NCI-H2227 treated with DMSO at 0.1 percent for 48 hours (cell line): ENCODE measurements at places on chromosomes 6 and 20.

DNA sequence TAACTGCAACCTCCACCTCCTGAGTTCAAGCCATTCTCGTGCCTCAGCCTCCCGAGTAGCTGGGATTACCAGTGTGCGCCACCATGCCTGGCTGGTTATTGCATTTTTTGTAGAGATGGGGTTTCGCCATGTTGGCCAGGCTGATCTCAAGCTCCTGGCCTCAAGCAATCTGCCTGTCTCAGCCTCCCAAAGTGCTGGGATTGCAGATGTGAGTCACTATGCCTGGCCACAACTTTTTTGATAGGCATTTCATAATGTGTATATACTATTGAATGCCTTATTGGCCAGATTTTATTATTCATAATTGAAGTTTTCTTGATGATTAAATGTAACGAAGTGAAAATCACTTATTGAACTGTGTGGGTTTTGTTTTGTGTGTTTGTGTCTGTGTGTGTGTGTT is 27.9 kb downstream of the FIG4 start:
- no peak for DNase-seq

DNA sequence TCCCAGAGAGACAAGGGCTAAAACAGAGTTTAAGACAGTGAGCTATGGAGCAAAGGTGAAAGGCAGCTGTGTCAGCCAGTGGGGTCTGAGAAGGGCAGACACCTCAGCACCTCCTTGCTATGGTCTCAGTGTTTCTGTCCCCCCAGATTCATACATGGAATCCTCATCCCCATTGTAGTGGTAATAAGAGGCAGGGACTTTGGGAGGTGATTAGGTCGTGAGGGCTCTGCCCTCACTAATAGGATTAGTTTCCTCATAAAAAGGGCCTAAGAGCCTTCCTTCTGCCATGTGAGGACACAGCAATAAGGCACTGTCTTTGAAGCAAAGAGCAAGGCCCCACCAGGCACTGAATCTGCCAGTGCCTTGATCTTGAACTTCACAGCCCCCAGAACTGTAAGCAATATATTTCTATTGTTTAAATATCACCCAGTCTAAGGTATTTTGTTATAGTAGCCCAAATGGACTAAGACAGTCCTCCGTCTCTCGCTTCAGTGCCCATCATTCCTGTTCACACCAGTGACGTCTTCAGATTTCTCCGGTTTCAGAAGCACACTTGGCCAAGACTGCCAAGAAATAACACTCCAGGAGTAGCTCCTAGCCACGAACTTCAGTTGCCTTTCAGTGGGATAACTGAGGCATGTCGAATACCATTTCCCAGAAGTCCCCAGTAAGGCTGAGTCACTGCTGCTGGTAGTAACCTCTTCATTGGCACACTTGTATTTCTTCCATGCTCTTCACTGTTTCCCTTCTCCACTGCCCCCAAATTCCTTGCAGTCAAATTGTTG is 32.8 kb downstream of the SLC13A3 start:
- DNase-seq, result no peak

- DNase-seq, result no peak
These were observed 4.9 kb upstream of the TMEM242 start for GRCh38 chr6:157328108-157328692.

- DNase-seq, result no peak
These were observed 43.2 kb upstream of the OSTM1 start for GRCh38 chr6:108117427-108118358.

DNA sequence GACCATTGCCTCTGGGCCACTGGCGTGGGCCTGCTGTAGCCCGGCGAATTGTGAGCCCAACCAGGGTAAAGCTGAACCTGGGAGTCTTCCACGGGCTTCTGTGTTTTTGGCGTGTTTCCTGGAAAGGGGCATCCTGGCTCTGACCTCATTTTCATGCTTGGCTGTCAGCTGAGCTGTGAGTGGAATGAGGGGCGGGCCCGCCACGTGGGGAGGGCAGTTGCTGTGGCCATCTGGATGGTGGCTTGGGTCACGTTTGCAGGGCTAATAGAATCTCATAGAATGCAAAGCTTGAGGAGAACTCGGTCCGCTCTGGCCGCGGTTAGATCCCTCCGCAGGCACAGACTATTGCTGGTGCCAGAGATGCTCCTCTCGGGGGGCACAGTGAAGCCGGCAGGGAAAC is 263.0 kb downstream of the SMOC2 start:
- DNase-seq, result no peak

GRCh38 chr6:137171824-137172733 is 1.4 kb downstream of the IL22RA2 start:
- no peak for DNase-seq

DNA sequence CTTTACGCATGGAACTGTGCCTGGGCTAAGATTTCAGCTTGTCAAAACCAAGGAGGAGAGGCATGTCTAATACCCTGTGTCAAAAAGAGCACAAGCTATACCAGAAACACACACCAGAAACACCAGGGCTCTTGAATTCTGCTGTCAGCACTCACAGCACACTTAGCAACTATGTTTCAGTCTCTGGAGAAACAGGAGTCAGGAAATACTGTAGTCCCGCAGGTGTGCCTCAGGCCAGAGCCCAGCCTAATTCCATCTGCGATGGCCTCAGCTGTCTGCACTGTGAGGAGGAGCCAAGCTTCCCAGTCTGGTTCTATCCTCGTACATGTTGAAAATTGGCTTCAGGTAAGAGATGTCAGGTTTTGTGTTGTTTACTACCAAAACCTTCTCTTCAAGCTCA is 31.6 kb downstream of the MTRES1 start:
- DNase-seq, result no peak

- no peak for DNase-seq
These were observed 334.6 kb downstream of the CDC5L start for GRCh38 chr6:44721954-44722578.

GRCh38 chr6:43669050-43669921 is 18.3 kb downstream of the MRPS18A start:
- no peak for DNase-seq

GRCh38 chr6:123211777-123212545 is 215.9 kb downstream of the CLVS2 start:
- DNase-seq, result no peak

GRCh38 chr20:32437391-32438074 is 79.4 kb downstream of the ASXL1 start:
- no peak for DNase-seq

DNA sequence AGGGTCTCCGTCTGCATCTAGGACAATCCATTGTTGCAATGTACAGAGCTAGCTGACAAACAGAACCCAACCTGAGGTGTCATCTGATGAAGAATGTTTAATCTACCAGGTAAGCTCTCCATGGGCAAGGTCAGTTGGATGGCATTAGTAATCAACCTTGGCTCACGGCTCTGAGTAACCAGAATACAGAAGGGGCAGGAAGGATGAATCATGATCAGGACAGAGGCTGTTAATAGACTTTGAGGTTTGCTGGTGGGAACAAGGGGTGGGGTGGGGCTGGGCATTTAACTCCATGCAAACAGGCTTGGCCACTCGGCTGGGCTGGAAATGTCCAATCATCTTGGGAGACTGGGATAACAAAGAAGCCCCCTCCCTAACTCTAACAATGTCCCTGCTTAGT is 77.1 kb upstream of the MRPS10 start:
- DNase-seq, result no peak

DNA sequence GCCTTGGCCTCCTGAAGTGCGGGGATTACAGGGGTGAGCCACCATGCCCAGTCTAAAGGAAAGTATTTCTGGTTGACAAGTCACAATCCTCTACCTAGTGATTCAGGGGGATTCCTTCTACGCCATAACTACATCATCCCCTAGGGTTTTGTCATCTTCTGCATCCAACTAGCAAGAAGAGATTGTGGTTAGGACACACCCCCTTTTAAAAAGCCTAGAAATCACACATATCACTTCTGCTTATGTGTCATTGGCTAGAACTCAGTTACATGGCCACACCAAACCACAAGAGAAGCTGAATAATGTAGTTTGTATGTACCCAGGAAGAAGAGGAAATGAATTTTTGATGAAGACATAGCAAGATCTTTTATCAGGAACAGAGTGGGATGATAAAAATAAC is 14.7 kb upstream of the CHD6 start:
- no peak for DNase-seq

- DNase-seq, result no peak
These were observed 801 bp downstream of the SRC start for GRCh38 chr20:37346535-37347346.

GRCh38 chr6:37653229-37653628 is 44.5 kb downstream of the MDGA1 start:
- no peak for DNase-seq

- no peak for DNase-seq
These were observed 670.8 kb downstream of the PRKN start for GRCh38 chr6:162056745-162057144.

- DNase-seq, result no peak
These were observed 82.1 kb downstream of the GCNT2 start for GRCh38 chr6:10603219-10603618.

GRCh38 chr6:142567461-142567860 is 265.7 kb downstream of the ADGRG6 start:
- no peak for DNase-seq

DNA sequence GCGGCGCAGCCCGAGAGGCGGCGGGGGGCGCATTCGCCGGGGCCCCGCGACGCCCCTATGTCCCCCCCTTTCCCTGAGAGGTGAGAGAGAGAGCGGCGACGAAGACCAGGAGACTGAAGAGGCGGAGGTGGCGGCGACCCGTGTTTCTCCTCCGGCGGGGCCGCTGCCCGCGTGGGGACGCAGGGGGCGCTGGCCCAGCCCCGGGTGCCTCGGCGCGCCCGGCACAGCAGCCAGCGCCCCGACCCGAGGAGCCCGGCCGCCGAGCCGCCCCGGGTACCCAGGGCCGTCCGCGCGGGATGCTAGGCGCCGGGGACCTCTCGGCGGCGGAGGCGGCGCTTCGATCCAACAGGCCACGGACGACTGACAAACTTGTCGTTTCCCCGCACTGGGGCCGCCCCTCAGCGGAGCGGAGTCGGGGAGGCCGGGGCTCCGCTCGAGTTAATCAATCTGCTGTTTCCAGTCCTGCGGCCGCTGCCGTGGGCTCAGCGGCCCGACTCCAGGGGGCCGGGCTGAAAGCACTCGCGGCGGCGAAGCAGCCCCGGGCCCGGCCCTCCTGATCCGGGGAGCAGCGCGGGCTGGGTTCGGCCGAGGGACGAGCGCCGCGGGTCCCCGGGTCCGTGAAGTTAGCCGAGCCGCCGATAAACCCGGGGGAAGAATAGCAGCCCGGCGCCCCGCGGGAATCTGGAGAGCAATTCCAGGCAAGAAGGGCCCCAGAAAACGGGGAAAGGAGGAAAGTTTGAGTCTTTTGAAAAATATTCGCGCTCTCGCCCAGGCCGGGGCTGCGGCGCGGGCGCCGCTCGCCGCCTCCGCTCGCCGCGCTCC is 631 bp downstream of the MDGA1 start:
- no peak for DNase-seq

GRCh38 chr20:63963348-63963741 is 6.4 kb downstream of the ZNF512B start:
- no peak for DNase-seq

GRCh38 chr20:54272901-54273488 is 65.1 kb downstream of the PFDN4 start:
- no peak for DNase-seq

DNA sequence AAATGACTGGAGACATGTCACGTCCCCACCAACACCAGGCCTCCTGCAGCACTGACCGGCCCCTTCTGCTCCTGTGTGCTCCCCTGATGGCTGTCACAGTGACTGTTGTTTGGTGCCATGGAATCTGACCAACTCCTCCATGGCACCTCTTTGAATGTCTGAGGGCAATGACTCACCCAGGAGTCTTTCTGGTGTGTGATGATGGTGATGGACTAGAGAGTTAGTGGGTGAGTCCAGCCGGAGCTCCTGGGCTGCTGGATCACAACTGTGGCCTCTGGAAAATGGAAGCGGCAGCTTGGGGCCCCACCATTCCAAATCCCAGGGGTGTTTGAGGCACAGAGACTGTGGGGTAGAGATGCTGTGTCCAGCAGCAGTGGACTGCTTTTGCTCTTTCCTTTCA is 133.3 kb downstream of the TFAP2C start:
- no peak for DNase-seq

GRCh38 chr6:128410584-128410983 is 109.8 kb downstream of the PTPRK start:
- no peak for DNase-seq

DNA sequence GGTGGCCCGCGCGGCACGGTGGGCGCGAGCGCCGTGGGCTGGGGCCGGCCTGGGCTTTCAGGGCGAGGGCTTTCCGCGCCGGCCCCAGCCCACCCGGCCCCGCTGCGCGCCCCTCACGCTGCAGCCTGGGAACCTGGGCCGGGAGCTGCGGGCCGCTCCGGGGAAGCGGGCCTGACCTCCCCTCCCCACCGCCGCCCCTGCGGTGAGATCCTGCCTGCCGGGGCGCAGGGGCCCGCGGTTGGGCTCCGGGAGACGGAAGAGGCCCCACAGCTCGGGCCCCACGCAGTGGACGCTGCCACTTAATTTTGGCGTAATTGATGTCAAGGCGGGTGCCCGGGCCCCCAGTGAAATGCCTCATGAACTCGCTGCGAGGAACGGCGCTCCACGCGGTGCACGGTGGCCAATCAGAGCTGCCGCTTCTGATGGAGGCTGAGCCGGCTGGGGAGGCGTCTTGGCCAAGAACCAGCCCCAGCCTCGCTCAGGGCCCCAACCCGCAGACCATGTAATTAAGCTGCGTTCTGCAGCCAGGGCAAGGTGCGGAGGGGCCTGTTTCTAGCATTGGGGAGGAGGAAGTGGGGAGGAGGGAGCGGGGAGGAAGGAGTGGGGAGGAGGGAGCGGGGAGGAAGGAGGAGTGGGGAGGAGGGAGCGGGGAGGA is 96.1 kb upstream of the BHLHE23 start:
- DNase-seq, result no peak

- peak; percentile 91 for DNase-seq
These were observed 20.9 kb upstream of the POM121L2 start for GRCh38 chr6:27332692-27333641.

DNA sequence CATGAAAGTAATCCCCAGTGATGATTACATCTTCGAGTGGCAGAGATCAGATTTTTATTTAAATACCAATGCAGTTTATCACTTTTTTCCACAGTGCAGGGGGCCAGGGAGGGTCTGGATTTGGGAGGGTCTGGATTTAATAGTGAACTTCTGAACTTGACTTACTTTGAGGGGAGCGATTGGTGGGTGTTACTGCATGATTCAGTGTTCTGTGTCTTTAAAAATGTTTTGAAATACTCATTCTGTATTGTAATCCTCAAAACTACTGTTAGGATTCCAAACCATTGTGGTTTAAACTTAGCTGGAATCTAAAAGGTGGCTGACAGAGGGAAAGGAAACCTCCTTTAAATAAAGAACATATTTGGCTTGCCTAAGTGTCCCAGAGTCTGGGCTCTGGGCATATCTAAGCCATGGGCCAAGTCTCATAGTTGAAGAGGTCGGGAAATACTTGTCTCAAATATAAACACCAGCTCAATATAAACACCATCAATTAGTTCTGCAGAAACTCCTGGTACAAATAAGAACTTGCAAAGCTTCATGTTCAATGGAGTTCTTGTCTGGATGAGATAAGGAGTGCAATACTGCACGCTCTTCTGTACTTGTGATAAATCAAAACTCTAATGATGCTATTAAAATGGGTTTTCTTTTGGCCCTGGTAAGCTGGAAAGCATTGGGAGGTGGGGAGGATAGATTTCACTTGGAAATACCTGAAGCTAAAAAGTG is 14.4 kb downstream of the JARID2 start:
- DNase-seq, result no peak
